D341Med (cell line): ENCODE measurements at places on chromosomes 5 and 9.

- no peak for DNase-seq
Observed at GRCh38 chr5:2333291-2333690, 418.2 kb downstream of the IRX2 start.

DNA sequence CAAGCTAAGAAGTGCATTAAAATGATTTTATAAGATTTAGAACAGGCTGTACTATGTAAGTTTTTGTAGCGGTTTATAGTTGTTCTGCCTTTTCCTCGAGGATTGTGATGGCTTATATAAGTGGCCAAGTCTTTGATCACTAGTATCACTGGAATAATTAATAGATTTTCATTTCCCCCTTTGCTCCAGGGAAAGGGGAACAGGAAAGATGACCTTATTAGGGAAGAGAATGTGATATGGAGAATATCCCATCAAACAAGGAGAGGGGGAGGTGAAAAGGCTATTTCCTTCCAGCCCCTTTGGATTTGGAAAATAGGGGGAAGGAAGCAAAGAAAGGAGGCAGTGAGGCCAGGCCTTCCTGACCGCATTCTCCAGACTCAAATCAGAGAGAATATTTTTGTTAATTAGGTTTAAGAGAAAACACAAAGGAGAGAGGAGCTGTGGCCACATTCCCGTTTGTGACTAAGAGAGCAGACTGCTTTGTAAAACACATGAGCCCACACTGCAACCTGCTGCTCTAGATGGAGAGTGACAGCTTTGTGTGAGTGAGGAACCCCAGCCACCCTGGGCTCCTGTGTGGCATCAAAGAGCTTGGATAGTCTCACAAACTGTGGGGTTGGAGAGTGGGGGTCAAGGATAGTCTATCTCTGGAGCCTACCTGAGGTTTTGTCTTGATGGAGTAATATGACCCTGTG is 359.5 kb downstream of the DTWD2 start:
- DNase-seq = no peak

DNA sequence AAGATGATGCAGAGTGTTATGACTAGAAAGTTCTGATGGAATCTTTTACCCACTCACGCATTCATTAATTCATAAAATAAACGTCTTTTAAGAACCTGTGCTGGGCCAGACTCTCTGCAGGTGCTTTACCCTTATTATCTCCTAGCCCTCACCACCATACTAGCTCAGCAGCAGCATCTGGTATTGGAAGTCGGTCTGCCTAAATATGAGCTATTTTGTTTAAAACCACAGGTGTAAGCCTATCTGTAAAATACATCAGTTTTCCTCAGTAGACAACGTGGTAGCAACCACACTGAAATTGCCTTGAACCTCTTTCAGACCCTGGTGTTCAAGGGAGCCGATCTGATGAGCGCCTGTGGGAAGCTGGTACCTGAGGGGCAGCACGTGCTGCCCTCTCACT is 69.4 kb downstream of the PPIC start:
- DNase-seq = no peak

DNA sequence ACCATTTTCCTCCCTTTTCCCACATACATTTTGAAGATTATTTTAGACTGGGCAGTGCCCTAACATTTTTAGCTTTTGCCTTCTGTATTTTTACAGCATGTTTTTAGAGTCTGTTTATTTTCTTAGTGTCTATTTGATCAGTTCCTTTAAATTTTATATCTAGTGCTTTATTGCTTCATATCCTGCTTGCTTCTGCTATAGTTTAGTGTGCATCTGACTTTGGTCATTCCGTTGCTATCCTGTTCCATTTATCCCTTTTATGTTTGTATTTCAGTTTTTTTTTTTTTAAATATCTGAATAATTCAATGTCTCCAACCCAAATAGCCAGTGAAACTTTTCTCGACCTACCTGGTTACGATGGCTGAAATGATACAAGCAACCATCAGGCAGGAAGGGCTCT is 203.8 kb downstream of the ARHGAP26 start:
- no peak for DNase-seq

DNA sequence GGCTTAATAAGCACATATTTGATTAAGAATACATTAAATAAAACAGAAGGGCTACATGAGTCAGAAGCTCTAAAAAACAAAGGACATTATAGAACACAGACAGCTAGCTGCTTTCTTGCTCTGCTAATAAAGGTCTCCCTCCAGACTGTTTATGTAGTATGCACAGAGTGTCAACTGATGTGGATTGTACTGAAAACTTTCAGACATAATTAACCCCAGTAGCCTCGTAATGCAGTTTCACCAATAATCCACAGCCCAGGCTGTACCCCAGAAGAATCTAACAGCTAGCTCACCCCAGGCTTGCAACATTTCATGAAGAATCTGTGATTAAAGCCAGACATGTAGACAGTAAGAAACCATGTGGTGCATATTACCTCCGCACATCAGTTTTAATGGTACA is 30.8 kb downstream of the FGF10 start:
- DNase-seq = no peak

DNA sequence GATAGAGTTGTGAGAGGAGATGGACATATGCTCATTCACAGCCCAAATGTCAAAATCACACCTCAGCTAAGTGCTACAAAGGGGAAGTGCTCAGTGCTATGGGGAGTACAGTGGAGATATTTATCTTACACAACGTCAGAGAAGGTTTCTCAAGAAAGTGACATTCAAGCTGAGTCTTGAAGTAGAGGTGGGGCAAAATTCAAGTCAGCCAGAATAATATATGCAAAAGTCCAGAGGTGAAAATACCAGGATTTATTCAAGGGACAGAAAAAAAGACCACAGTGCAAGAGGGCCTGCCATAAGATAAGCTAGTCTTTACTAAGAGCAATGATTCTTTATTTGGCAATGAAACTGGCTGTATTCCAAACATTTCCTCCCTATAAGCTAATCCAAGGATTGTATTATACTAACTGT is 327.8 kb upstream of the PIK3R1 start:
- no peak for DNase-seq

- DNase-seq = peak; percentile 62
Observed at GRCh38 chr5:149760854-149761187, 30.7 kb downstream of the PPARGC1B start.

- DNase-seq = no peak
Observed at GRCh38 chr9:90906316-90907055, 104.9 kb downstream of the SYK start.

DNA sequence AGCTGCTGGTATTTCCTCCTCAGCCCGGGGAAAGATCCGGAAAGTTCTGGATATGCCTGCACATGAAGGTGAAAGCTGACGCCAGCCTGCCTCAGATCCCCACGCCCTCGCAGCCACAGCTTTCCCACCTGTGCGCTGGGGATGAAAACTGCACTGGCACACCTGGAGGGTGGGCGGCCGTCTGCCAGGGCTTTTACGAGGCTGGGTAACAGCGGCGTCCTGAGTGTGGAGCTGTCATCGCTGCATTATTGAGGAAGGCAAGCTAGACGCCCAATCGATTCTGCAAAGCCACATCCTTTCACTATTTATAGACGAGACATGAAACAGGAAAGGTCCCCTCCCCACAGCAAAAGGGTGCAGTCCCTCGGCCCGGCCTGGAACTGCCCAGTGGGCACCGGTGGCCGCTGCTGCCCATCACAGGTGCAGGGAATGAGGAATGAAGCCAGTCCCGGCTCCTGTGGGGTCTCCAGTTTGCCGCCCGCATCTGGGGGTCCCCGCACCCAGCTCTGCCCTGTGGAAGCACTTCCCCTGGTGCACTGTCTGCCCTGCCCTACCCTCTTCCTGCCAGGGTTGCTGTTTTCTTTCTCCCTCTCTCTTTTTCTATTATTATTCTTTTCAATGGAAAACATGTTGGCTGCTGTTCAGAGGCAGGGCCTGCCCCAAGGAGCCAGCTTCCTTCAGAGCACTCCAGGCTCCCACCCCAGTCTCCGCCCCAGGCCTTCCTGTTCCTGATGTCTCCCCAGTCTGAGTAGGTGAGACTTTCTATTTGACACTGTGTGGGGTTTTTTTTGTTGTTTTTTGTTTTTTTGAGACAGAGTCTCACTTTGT is 7.0 kb downstream of the NOTCH1 start:
- no peak for DNase-seq

- DNase-seq = no peak
Observed at GRCh38 chr5:94025788-94026473, 284.5 kb upstream of the POU5F2 start.

DNA sequence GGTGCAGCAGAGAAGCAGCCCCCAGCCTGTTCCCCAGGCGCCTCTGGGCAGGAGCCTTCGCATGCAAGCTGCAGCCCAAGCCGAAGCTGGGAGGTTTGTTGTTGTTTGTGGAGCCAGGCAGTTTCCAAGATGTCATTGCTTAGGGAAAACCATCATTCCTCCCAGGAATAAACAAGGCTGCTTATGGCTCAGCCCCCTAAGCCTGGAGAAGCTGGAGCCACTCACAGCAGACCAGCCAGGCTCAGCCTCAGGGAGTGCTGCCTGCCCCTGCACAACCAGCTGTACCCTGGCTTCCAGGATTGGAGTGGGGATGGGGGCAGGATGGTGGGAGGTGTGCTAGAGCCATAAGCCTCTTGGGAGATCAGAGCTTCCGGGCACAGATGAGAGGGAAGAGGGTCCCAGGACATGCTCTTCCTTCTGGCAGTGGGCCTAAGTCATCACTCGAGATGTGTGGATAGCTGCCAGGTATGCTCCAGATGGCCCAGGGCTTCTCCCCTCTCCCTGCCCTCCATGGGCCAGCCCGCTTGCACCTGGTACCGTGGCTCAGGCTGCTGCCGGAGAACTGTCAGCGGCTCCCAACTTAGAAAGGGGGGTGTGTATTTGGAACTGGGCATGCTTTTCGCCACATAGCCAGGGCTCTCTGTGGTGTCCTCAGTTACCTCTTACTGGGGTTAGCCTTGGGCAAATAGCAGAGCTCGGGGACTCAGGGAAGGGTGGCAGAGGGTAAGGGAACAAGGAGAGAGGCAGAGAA is 105.2 kb downstream of the RGS3 start:
- peak; percentile 67 for DNase-seq

DNA sequence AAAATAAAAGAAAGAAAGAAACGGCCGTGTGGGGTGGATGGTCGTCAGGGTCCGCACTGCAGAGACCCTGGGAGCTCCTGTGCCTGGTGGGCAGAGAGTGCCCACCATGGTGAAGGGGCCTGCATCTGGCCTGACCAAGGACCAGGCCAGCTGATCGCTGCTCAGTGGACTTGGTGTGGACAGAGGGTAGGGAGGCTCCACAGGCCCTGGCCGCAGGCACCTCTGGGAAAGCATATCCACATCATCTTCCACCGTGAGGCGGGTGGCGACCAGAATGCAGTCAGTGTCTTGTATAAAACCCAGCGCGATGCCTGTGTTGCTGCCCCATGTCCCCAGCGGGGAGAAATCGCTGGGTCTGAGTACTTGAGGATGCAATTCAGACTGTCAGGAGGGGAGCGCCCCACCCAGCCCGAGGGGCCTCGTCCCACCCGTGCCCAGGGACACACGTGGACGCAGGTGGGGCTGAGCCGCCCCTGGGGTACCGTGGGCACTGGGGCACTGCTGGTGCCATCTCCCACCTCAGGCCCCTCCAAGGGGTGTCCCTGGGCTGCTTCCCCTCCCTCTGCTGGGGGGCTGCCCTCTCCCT is 27.8 kb upstream of the SLC6A19 start:
- DNase-seq = no peak

GRCh38 chr9:114994768-114995167 is 64.4 kb upstream of the TNFSF8 start:
- DNase-seq = no peak

GRCh38 chr5:134127376-134127861 is 12.9 kb downstream of the TCF7 start:
- DNase-seq = no peak

GRCh38 chr9:9186086-9186485 is 1386.5 kb upstream of the DMAC1 start:
- no peak for DNase-seq

DNA sequence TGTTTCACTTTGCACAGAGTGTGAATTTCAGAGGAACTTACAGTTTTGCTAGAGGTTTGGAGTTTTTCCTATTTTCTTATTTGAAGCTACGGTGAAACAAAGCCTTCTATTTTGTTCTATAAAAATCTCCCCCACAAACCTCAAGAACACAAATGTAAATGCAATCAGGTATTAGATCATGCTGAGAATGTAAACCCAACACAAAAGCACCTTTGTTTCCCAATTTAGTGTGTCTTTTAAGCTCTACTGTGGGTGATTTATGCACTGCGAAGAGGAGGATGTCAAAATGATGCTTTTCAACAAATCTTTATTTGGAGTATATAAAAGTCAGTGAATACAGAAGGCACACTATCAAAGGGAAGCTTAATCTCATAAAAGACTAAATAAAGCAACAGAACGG is 4.3 kb upstream of the DRD1 start:
- DNase-seq = no peak
